ENCODE measurements at places on chromosomes 1 and 21.

GRCh38 chr1:116139592-116140134 is 28.5 kb downstream of the MAB21L3 start:
- no peak for DNase-seq

- no peak for DNase-seq
Observed at GRCh38 chr1:229334269-229334668, 8.6 kb downstream of the CCSAP start.

DNA sequence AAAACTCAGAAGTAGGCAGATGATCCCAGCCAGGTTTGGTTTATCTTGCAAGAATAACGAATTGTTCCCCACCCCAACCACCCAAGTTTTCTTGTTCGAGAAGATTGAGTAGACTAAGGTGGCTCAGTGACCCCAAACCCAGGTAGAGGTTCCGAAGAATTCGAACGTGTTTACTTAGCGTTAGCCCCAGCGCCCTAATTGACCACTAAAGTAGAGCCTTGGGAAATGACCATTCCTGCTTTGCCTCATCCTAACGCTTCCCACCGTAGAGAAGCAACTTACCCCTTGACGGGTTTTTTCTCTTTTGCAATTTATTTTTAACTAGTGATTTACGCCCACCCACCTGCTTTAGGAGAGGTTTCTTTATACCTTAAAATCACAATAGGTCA is 870 bp downstream of the FBXO28 start:
- DNase-seq: no peak

DNA sequence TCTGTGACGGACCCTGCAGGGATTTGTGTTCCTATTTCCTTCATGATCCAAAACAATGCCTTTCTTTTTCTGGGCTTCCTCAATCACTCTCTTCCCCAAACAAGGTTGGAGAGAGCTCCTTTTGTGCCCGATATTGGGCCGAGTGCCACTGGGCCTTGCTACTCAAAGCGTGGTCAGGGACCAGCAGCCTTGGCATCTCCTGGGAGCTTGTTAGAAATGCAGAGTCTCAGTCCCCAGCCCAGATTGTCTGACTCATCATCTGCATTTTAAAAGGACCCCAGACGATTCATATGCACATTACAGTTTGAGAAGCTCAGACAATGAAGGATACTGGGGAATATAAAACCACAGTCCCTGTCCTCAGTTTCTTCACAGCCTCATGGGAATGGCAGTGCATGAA is 19.9 kb downstream of the ADORA1 start:
- DNase-seq: no peak

GRCh38 chr1:53658489-53659230 is 80.3 kb downstream of the GLIS1 start:
- no peak for DNase-seq

DNA sequence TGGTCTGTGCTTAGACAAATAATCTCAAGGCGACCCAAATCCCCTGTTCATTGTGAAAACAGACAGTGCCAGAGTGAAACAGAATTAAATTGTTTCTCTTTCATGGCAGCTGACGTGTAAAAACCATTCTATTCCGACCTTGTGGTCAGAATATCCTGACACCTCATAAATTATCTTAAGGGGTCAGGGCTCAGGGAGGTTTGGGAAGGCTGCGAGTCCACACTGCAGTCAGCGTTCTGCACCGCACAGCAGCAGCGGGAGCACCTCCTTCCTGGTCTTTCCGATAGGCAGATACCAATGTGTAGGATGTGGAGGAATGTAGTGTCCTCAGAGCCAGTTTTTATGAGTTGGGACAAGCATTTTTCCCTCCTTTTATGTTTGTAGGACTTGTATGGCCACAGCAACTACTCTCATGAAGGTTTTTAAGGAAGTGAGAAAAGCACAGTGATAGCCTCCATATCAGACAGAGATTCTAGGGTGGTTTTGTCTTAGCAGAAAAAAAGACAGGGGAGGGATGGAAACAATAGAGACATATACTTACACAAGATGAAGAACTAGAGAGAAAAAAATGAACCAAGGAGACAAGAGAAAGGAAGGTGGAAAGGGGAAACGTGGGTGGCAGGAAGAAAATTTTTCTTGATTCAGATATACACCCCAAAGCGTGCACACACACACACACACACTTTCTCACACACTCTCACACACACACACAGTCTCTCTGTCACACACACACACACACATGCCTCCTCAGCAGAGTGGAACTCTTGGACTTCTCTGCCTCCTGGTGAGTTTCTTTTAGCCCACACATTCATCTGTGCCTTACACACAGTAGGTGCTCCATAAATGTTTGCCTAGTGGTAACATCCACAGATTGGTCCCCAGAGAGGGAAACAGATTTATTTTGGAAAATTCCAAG is 68.6 kb downstream of the NTMT2 start:
- DNase-seq: no peak

DNA sequence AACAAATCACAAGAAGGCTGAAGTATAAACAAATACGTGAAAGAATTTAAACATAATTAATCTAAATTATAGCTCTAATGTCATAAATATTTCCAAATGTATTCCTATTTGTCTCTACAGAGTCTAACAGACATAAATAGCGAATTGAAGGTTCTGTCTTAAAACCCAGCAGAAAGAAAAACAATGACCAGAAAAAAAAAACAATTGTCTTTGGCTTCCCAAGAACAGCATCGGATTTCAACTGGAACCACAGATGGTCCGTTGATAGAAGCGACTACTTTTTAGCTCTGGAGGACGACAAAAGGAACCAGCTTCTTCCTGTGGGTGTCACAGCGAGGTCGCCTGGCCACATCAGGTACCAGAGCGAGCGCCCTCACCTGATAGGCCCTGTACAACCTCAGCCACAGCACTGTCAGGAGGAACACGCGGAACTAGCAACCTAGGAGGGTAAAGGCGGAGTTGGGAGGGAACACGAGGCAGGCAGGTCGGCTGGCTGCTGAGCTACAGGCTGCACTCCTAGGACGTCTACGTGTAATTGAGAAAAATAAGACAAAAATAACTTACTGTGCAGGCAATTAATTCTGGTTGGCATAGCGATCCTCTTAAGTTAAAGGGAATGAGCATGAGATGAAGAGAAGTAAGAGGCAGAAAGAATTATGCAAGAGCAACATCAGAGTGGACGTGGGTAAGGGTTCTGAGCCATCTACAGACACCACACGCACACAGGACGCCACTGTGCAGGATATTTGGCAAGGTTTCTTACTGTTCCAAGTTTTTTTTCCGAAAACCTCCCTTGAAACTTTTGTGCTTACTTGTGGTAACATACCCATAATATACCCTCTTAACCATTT is 16.7 kb upstream of the PRDM15 start:
- no peak for DNase-seq

- no peak for DNase-seq
Observed at GRCh38 chr1:243477731-243478290, 222.0 kb downstream of the SDCCAG8 start.

DNA sequence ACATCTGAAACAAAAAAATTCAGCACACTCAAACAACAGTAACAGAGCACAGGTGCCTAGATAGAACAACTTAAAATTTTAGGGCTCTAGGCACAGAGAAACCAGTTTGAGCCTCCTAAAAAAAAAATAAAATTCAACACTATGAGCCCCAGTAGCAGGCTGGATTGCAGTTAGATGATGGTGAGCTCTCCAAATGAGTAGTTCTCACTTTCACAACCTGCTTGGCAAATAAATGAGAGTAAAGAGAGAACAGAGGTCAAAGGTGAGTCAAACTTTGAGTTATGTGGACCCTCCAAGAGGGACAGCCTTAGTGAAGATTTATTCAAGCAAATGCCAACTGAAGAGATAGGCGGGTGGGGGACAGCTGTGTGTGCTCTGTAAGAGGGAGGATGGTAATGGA is 3.6 kb downstream of the BEND5 start:
- DNase-seq: no peak

DNA sequence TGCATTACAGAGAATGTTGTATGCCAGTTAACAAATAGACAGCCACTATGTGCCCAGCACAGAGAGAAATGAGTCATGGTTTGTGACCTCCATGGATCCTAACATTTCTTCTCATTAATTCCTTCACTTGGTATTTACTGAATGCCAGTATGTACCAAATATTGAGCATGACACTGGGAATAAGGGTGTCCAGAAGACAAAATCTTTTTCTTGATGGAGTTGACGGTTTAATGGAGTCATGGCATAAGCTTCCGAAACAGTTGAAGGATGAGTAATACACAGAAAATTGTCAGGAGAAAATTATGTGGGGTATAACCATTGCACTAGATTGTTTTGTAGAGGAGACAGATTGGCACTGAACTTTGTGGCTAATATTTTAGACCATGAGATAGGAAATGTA is 36.9 kb downstream of the PTGFR start:
- DNase-seq: no peak

- no peak for DNase-seq
Observed at GRCh38 chr1:28862571-28863403, 50.8 kb downstream of the OPRD1 start.

GRCh38 chr1:226993814-226994585 is 53.9 kb downstream of the COQ8A start:
- no peak for DNase-seq

DNA sequence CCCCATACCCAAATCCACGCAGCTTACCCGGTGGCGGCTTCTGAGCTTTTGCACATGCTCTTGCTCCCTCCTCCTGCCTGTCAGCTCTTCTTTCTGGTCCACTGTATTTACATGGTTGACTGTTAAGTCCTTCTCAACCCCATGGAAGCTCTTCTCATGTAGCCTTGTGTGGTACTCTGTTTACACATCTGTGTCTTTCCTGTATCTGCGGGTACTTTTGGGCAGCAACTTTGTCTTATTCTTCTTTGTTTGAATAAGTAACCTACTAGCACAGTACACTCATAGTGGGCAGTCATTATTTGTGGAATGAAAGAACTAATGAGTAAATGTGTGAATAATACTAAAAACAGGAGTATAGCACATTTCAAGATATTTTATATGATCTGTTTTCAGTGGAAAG is 88.5 kb upstream of the GPR88 start:
- DNase-seq: no peak

- no peak for DNase-seq
Observed at GRCh38 chr1:239816081-239816782, 275.5 kb upstream of the FMN2 start.

DNA sequence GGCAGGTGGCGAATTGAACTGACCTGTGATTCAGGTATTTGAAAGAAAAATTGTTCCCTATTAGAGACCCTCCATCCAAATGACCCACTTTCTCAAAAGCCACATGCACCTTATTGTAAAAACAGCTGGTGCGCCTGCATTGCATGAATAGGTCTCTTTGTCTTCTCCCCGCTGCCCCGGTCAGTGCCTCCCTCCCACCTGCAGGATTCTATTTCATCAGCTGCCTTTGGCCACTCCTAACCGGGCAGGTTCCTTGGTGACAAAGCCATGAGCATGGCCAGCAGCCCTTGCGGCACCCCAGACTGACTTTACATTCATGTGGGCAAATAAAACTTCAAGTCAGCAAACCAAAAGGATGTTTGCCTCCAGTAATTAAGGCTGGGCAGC is 6.4 kb downstream of the TMPRSS3 start:
- DNase-seq: no peak

DNA sequence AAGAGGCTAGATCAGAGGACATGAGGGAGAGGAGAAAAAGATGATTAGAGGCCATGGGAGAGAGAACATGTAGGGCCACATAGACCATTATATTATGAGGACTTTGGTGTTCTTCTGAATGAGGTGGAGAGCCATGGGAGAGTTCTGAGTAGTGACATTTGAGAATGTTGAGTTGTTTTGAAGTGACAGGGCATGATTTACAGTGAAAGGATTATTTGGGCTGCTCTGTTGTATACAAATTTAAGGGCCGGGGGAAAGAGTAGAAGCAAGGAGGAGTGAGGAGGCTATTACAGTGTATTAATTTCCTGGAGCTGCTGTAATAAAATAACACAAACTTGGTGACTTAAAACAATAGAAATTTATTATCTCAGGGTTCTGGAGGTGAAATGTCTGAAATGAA is 102.5 kb upstream of the RGS4 start:
- DNase-seq: no peak

GRCh38 chr1:8580566-8580965 is 236.9 kb downstream of the RERE start:
- DNase-seq: no peak

DNA sequence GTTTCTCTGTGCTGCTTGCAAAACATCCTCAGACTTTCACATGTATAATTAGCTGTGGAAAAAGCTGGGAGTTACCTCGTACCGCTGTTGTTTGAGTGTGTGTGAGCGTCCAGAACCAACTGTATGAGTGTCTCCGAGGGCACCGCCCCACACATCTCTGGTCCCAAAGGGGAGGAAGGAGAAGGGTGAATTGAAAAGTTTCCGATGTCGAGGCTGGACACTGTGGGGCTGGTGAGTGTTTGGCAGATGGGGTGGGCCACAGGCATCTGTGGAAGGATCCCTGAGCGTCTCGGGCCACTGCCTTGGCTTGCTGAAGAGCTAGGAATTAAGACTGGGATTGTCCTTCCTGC is 1.2 kb downstream of the ATP2B4 start:
- no peak for DNase-seq

- DNase-seq: no peak
Observed at GRCh38 chr1:192343344-192343743, 26.6 kb downstream of the RGS21 start.

- DNase-seq: no peak
Observed at GRCh38 chr1:80893115-80893514, 907.6 kb upstream of the ADGRL2 start.

- no peak for DNase-seq
Observed at GRCh38 chr1:41629571-41629970, 145.1 kb upstream of the EDN2 start.

DNA sequence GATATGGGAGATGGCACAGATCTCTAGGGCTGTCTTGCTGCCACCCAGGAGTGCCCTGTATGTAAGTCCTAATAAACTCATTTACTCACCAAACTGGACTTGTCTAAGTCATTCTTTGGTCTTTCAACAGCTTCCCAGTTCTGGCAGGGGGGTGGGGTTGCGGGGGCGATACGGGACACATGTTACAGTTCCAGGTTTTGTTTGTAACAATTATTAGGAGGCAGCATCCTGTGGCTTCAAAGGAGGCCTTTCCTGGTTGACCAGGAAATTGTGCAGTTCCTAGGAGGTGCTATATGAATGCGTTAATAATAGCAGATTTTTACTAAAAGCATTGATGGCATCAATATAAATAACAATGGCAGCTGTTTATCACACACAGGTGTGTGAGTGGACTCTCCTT is 42.7 kb upstream of the TRIM45 start:
- no peak for DNase-seq

GRCh38 chr1:77655431-77655974 is 27.0 kb downstream of the ZZZ3 start:
- no peak for DNase-seq

DNA sequence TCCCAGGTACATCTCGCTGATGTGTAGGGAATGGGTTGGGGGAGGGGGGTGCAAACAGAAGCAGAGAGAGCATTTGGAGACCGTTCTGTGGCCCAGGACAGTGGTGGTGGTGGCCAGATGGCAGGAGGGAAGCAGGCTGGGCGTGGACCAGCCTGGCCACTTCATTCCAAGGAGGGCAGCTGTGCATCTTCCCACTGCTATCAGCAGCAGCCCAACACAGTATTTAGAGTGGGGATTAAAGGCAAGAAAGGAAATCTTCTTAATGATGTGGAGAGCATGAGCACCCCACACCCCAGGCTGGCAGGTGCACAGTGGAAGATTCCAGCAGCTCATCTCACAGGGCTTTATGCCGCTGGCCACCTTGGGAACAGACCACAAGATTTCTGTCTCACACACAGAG is 198.7 kb downstream of the NPHP4 start:
- no peak for DNase-seq

Measured in left renal pelvis (tissue), 4 donors.